IMR-90 (cell line): ENCODE measurements at places on chromosomes 13 and 19. TPM values are rescaled to one million over a fixed set of nuclear protein-coding genes. Genes with fewer than 3 reads are reported as not detected.

The FKRP gene
- total RNA-seq, result 5.8 and 6.1 TPM in 2 replicates

DNA sequence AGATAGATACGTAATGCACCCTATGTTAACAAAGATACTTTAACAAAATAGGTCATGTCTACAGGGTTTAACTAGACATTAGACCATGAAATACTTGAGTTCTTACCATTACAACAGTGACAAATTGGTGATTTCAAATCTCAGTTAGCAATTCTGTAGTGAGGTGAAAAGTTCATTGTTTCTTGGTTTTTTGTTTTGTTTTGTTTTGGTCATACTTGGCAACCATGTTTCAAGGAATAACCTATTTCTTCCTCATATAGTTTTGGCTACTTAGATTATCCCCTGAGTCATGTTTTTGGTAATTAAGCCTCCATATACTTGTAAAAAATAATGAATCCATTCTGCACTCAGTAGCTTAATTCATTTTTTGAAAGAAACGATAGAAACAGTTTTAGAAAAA is 1200.4 kb downstream of the DIAPH3 start:
- DNase-seq, result no peak

DNA sequence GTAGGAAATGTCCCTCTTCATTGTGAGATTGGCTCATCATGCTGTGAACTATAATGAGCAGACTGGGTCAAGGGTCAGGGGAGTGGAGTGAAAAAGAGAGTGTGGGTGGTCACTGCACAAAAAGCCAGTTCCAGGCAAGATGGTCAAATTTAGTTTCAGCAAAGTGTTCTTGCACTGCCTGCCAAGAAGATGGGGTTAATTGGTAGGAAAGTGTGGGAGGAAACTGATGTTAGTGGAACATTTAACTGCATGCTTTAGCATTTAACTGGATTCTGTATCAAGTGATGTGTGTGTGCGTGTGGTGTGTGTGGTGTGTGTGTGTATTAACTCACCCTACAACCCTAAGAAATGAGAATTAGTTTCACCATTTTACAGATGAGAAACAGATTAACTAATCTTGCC is 131.6 kb downstream of the COG6 start:
- DNase-seq, result no peak

GRCh38 chr19:1624458-1624857 is 19.2 kb upstream of the UQCR11 start:
- DNase-seq, result peak; percentile 37

- no peak for DNase-seq
Observed at GRCh38 chr13:35848336-35849255, 282.6 kb downstream of the DCLK1 start.

The PCSK4 gene
- 0.56 and 0.72 TPM in 2 replicates for total RNA-seq

GRCh38 chr19:33375156-33375836 is 1.8 kb downstream of the CEBPG start:
- no peak for DNase-seq

The SPRY2 gene
- total RNA-seq, result 21.1 and 26.4 TPM in 2 replicates

DNA sequence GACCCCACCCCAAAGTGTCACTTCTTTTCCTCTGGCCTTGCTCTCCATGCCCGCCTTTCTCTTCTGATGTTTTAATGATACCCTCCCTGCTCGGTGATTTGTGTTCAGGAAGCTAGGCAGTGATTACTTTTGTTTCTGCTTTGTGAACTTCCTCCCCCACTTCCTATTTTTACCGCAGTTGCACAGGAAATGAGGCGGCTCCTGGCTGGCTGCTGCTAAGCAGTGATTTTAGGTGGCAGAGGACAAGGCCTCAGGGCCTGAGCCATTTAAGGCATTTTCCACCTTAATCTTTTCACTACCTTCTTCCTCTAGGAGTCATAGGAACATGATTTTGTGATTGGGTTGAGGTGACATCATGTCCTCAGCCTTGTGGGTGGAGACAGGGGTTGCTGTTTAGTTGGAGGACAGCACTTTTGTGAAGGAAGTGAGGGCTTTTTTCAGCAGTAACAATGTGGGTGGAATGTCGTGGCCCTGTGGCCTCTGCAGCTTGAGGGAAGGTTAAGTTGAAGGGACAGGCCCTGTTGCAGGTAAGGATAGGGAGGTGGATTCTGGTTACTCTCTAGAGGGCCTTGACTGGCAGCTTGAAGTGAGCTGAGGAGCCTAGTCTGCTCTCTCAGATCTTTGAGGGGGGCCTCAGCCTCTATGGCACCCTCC is 15.7 kb downstream of the GARRE1 start:
- DNase-seq, result peak; percentile 66

The ZNF136 gene
- 6.8 and 9.4 TPM in 2 replicates for total RNA-seq

The PSG2 gene
- 0.18 and 0.28 TPM in 2 replicates for total RNA-seq
